ENCODE measurements at places on chromosomes 6 and 20.

- no peak for DNase-seq
Measured at GRCh38 chr6:107132330-107132954, 17.1 kb upstream of the BEND3 start.

- no peak for DNase-seq
Measured at GRCh38 chr6:68649669-68650068, 14.6 kb downstream of the ADGRB3 start.

DNA sequence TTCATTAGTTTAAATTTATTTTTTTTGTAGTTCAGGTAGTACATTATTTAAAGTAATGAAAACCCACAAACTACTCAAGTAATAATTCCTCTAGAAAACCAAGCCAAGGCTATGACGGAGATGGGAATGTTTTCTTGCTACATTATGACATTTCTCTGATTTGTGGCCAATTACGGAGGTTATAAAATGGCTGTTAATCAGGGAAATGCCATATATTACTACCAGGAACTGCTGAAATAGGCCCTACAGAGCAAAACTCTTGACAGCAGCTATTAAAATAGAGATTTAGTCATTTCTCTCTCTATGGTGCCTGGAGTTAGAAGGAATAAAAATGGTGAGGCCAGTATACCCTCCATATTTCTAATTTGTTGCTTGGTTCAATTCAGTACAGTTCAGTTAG is 280.0 kb downstream of the ARHGAP18 start:
- no peak for DNase-seq

DNA sequence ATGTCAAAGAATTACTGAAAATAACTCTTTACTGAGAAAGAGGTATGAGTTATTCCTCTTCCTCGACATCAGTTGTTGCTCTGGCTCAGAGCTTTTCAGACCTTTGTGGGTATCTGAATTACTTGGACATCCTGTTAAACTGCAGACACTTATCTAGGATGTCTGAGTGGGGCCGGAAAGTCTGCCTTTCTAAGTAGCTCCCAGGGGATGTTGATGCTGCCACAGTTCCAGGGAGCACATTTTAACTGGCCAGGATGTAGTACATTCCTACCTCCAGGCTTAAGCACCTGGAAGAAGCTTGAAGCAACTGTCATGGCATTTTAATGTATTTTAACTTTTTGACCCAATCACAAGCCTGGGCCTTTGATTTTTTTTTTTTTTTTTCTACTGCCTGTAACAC is 265.8 kb upstream of the PLCB4 start:
- DNase-seq: no peak

GRCh38 chr6:19759117-19759880 is 77.9 kb upstream of the ID4 start:
- DNase-seq: no peak

- DNase-seq: no peak
Measured at GRCh38 chr6:72022830-72023229, 136.5 kb downstream of the RIMS1 start.

DNA sequence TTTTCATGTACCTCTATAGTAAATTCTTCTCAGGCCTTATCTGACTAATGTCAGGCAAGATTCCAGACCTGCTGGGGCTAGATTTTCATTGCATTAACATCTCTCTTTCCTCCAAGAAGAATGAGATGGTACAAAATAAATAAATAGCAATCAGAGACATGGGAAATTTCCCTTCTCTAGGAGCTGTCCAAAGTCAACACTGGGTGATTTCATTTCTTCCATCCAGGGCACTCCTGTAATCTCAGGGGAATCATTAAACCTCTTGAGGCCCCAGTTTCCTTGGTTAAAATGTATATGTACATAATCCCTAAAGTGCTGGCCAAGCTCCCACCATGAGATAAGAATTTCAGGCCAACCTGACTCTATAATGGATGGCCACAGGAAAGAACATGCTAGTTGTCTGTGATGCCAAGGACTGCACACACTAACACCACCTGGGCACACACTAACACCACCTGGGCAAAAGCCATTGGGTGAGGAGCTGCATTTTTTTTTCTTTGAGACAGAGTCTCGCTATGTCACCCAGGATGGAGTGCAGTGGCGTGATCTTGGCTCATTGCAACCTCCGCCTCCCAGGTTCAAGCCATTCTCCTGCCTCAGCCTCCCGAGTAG is 912 bp downstream of the IL17F start:
- no peak for DNase-seq

DNA sequence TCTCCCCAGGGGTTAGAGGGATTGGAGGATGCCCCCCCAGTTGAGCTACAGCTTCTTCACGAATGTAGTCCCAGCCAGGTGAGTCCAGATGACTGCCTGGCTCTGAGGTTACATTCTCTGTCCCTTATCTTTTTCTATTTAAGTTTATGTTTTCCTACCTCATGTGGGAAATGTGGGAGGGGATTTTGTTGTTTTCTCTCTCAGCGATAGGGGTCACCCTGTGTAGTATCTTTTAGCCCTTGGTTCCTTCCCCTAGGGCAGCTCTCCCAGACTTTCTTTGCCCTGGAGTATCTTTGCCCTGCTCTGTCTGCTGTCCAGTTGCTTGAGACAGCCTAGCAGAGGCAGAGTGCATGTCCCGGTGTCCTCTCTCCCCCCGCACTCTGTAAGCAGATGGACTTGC is 5.8 kb downstream of the FANCE start:
- DNase-seq: no peak

- no peak for DNase-seq
Measured at GRCh38 chr6:139020689-139021088, 7.9 kb upstream of the ABRACL start.

GRCh38 chr6:139753198-139753861 is 378.9 kb upstream of the CITED2 start:
- no peak for DNase-seq

DNA sequence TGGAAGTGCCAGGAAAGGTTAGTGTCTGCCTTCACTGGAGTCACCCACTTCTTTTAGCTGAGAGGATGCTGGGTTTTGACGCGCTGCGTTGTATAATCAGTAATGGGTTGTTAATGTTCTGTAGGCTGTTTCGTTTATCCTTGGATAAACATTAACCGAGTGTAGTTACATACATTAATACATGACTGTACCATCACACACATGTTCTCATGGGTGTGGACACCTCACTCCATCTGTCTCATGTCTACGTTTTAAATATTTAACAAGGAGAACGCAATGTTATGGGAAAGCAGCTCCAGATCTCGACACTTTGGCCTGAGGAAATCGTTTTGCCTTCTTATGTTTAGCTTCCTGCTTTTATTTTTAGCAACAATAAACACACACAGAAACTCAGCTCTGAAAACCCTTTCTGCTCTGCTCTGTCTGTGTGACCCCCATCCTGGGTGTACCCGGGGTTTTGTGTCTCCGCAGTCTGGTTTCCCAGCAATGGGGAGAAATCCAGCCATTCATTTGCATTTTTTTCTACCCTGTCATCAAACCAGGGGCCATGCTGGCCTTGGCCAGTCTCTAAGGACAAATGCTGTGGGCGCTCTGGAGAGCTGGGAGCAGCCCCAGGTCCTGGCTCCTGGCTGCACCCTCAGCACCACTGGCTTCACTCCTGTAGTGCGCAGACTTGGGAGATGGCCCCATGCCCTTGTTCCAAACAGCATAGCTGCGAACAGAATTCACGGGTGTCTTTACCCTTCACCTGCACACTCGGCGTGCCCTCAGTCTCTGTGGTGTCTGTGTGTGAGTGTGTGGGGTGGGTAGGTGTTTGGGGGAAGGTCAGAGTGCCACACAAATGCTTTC is 110.8 kb downstream of the ERMARD start:
- DNase-seq: no peak

DNA sequence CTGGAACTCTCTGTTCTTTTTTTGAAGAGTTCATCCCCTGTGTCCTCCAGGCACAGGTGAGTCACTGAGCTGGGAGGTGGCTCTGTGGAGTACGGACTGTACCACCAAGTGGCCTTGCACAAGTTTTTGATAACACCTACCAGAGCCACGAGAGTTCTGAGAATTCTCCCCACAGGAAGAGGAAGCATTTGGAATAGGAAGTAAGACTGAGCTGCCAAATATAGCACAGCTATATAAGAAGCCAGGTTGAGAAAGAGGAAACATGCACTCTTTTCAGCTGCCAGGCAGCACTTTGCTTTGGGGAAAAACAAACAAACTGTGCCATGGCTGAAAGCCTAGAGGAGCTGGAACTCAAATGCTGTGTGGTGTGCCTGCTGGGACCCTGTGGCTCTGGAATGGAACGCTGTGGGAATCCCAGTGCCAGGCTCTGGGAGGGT is 70.8 kb upstream of the RIPOR2 start:
- no peak for DNase-seq

GRCh38 chr20:9032758-9033157 is 36.1 kb upstream of the PLCB4 start:
- DNase-seq: no peak

DNA sequence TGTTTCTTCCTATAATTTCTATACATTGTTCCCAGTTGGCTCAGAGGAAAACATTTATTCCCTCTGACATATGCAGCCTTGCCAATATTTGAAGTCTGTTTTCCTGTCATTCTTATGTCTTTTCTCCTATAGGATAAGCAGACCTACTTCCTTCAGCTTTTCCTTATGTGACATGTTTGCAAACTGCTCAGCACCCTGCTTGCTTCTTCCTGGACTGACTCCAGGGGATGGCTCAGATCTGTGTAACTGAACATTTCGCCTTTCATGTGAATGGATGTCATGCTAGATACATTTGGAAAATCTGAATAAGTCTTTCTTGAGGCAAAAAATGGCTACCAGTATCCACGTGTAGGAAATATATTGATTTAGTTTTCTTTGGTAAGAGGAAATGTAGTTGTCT is 113.2 kb downstream of the CARMIL1 start:
- DNase-seq: no peak

DNA sequence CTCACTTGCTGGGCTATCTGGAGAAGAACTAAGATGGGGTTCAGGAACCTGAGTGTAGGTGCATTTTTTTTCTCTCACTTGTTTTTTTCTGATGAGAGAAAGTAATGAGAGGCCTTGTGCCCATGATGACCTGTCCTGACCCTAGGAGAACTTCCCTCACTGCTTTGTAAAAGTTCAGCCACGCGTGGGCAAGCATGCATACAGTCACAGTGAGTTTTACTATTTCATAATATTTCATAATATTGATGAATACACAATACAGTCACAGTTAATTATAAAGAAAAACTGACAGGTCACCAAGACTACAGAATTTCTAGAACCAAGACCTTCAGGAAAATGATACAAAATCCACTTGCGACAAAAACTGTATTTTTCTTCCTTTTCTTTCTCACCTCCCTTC is 111.8 kb downstream of the MAP7 start:
- DNase-seq: no peak

GRCh38 chr6:51541847-51542246 is 545.6 kb downstream of the PKHD1 start:
- no peak for DNase-seq

GRCh38 chr6:78253618-78254017 is 600.8 kb downstream of the MEI4 start:
- no peak for DNase-seq

DNA sequence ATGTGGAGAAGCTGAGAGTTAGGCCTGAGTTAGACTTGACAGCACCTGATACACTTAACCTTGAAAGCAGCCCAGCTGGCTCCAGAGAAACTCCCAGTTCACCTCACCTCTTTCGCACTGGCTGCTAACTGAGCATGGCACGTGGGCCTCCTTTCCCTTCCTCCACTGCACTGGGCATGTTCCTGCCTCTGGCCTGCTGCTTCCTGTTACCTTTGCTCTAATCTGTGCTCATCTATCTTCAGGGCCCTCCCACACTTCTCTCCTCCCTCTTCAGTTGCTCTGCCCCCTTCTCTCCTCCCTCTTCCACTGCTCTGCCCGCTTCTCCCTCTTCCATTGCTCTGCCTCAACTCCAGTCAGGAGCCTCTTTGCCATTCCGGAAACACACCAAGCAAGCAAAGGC is 13.7 kb upstream of the UBE2V1 start:
- DNase-seq: no peak

- DNase-seq: no peak
Measured at GRCh38 chr6:15472621-15473020, 190.2 kb downstream of the DTNBP1 start.

GRCh38 chr6:31383149-31383548 is 20.2 kb upstream of the MICA start:
- no peak for DNase-seq

DNA sequence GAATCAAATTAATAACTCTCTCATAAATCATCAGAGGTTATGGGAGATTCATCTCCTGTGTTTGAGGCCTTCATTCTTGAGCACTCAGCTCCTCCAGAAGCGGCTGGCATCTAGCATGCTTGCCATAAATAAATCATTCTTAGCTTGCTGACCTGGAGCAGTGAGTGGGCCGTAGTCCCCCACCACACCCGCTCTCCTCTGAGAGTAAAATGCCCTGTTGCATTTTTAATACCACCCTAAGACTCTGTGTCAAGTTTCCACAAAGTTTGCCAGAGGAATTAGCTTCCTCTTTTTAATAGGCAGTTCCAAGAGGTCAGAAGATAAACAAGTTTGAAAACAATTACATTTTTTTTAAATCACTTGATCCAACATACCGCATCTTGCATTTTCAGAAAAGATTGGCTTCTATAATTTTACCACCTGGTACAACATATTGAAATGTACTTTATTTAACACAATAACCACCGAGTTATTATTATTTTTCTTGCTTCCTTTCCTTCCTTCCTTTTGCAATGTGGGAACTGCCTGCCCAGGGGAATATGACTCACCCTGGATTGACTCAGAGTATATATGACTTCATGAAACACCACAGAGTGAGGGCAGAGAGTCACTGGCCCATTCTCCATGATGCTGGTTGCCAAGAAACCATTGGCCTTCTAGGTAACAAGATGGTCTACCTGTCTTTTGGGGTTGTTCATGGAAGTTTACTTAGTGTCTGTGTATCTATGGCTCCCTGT is 29.4 kb upstream of the CLIC5 start:
- no peak for DNase-seq

DNA sequence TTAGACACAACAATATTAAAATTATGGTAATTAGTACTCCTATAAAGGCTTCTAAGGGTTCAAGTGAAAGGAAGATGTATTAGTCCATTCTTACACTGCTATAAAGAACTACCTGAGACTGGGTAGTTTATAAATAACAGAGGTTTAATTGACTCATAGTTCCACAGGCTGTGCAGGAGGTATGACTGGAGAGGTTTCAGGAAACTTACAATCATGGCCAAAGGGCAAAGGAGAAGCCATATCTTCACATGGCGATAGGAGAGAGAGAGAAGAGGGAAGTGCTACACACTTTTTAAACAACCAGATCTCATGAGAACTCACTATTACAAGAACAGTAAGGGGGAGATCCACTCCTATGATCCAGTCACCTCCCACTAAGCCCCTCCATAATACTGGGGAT is 52.9 kb downstream of the TINAG start:
- no peak for DNase-seq

- no peak for DNase-seq
Measured at GRCh38 chr6:16337295-16337975, 99.0 kb downstream of the GMPR start.

- no peak for DNase-seq
Measured at GRCh38 chr6:116392132-116393013, 21.6 kb downstream of the DSE start.

- no peak for DNase-seq
Measured at GRCh38 chr6:161342039-161342438, 68.2 kb upstream of the AGPAT4 start.
